Fibroblast of the conjunctiva (primary cell): ENCODE measurements at places on chromosomes 4 and X.

DNA sequence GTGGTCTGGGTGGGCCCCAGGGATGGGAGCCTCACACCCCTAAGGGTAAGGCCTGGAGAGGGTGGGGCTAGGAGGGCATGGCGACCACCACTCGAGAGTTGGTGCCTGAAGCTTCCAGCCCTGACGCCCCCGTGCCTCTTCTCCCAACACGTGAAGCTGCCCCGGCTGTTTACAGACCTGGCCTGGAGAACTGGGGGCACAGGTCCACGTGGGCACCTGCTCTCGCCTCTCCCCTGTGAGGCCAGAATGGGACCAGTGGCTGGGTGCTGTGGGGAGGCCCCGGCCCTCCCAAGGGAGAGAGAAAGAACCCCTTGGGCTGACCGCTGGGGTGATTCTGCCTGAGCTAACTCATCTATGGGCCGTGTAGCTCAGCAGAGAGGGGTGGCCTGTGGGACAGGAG lies 15.5 kb downstream of the NAT8L start:
- DNase-seq = no peak

DNA sequence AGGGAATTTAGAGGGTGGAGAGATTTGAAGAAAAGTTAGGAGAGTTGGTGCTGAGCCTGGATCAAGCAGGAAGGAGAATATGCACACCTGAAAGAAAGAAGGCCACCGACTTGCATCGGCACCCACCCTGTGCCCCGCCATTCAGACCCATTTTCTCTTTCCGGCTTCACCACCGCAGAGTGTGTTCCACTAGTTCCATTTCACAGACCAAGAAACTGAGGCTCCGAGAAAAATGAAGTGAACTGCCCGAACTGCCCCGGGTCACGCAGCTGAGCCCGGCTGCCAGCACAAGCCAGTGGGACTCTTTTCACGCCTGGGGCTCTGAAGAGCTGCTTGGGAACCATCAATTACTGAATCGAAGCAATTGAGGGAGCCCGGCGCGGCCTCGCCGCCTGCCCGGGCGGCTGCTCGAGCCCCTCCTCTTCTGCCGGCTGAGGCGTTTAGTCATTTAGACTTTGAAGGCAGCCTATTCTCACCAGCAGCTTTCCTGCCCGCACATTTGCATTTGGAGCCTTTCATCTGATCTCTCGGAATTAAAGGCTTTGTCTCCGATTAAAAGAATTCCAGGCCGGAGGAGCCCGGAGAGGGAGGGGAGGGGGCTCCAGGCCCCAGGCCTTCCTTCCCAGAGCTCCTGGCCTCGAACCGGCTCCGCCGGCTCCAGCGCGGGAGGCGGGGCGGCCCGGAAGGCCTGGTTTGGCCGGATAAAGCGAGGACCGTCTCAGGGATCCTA lies 140.2 kb upstream of the PJA1 start:
- no peak for DNase-seq

DNA sequence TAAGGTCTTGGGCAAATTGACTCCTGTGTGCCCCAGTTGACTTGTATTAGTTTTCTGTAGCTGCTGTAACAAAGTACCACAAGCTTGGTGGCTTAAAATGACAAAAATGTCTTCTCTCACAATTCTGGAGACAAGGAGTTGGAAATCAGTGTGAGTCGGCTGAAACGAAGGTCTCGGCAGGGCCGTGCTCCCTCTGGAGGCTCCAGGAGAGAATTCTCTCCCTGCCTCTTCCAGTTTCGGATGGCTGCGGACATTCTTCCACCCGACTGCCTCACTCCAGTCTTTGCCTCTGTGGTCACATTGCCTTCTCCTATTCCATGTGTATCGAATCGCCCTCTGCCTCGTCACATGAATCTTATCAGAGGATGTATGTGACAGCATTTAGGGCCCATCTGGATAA lies 66.0 kb upstream of the PHOX2B start:
- DNase-seq = no peak

DNA sequence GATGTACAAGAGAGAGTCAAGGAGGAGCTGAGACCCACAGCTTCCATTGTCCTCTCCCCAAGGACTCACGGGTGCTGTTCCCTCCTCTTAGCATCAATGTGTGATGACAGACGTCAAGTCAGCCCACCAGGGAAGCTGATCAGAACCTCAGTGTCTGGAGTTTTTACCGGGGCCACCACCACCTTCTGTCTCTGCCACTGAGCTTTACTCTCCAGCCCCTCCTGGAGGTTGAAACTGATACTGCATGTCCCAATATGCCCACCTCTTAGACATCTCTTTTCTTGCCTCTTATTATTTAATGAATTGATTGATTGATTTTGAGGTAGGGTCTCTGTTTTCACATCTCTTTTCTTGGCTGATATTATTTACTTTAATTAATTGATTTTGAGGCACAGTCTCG lies 10.3 kb upstream of the AKAP17A start:
- DNase-seq = no peak

- DNase-seq = no peak
These were observed 605.8 kb upstream of the TENM3 start for GRCh38 chr4:181637186-181638105.

- DNase-seq = no peak
These were observed 55.2 kb downstream of the CHST7 start for GRCh38 chrX:46628460-46629371.

DNA sequence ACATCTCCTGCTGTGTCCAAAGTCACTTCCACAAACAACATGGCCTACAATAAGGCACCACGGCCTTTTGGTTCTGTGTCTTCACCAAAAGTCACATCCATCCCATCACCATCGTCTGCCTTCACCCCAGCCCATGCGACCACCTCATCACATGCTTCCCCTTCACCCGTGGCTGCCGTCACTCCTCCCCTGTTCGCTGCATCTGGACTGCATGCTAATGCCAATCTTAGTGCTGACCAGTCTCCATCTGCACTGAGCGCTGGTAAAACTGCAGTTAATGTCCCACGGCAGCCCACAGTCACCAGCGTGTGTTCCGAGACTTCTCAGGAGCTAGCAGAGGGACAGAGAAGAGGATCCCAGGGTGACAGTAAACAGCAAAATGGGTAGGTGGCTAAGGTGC lies 123.9 kb downstream of the PDLIM5 start:
- DNase-seq = no peak

DNA sequence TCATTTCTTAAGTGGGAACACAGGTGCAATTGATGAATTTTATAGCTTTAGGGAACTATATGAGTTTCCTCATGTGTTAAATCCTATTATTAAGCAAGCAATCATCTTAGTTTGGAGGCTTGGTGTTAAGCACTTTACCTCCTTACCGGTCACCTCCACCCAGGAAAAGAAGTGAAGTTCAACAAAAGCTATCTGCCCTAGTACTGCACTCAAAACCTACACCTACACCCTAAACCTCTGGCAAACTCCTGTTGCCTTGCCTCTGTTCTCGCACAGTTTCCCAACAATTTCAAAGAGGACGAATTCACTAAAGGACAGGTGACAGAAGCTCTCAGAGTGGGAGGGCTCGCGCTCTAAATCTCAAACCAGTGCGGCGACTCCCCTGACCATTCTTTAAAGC lies 85.7 kb upstream of the TENT5D start:
- no peak for DNase-seq

DNA sequence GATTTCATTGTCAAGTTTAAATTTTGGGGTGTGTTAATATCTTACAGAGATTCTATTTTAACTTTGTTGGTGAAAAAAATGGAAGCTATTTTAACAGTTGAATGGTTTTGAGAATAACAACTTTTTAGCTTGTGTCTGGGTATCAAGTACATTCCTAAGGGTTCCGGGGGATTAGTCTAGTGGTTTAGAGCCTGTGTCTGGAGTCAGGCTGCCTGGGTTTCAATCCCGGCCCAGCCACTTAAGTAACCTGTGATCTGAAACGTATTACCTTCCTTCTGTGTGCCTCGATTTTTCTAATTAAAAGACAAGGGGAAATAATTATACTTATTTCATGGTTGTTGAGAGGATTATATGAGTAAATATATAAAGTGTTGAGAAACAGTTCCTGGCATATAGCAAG lies 288.6 kb upstream of the NR3C2 start:
- DNase-seq = no peak

DNA sequence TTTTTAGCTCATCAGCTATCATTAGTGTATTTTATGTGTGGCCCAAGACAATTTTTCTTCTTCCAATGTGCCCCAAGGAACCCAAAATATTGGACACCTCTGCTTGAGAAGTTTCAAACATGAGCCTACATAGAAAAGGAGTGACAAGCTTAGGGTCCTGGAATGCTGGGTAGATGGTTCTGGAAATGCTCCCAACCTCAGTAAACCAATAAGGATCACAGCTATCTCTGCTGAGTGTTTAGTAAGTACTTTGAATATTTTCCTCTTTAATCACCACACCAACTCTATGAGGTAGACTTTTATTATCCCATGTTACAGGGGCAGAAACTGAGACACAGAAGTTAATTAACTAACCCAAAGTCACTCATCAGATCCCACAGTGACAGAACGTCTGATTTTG lies 164.9 kb upstream of the KLF3 start:
- DNase-seq = no peak

DNA sequence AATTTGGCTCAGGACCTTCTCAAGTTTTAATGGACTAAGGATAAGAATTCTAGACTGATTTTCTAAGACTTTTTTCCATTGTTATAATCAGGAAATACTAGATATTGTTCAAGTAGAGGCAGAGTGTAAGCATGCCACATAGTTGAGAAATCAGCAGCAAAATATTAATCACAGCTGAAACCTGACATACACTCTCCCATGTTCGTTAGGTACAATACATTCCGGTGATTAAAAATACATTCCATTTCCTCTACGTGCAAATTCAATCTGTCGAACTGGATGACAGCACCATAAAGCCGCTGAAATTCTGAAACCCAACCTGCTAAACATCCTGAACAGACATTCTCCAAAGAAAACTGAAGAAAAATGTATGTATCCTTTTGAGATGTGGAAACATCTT lies 587.6 kb upstream of the DIPK2B start:
- no peak for DNase-seq

DNA sequence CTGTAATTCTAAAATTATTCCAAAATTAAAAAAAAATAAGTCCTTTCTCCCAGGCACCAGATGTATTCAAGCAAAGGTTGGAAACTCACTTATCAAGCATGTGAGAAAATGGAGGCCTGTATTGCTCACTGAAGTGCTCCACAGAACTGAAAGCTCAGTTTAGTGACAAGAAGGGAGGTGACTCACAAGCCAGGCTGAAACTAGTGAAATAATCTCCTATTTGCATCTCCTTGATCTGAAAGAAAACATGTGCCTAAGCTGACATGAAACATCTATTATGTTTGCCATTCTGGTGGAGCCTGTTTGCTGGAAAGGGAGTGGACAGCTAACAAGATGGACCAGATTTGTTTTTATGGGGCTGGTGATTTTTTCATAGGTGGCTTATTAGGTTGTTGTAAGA lies 54.0 kb upstream of the AMELX start:
- no peak for DNase-seq

DNA sequence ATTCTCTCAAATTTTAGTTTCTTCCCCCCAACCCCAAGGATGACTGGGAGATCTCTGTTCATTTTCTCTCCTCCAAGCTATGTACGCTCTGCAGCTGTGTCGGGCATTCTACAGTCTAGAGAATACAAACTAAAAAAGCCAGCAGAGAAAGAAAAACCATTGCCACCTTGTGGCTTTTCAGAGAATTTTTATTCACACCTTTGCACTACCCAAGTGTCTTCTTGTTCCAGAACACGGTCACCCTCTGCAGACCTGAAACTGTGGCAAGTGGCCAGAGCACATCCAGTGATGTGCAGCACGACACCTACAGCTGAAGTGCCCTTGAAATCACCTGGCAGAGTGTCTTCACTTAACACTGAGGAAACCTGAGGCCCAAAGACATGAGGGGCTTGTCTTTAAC lies 68.6 kb downstream of the CHST7 start:
- DNase-seq = no peak

- DNase-seq = no peak
These were observed 1.4 kb downstream of the DDX3X start for GRCh38 chrX:41335198-41335957.

- DNase-seq = no peak
These were observed 17.3 kb downstream of the TBC1D14 start for GRCh38 chr4:6926681-6927478.

- DNase-seq = no peak
These were observed at the start of gene LPAR4 for GRCh38 chrX:78747489-78747888. LPAR4 (plus strand) TSS chrX:78747720; CDS start chrX:78754870, 7,150 bp downstream.

- DNase-seq = no peak
These were observed 1531.2 kb downstream of the STIM2 start for GRCh38 chr4:28391877-28392276.

DNA sequence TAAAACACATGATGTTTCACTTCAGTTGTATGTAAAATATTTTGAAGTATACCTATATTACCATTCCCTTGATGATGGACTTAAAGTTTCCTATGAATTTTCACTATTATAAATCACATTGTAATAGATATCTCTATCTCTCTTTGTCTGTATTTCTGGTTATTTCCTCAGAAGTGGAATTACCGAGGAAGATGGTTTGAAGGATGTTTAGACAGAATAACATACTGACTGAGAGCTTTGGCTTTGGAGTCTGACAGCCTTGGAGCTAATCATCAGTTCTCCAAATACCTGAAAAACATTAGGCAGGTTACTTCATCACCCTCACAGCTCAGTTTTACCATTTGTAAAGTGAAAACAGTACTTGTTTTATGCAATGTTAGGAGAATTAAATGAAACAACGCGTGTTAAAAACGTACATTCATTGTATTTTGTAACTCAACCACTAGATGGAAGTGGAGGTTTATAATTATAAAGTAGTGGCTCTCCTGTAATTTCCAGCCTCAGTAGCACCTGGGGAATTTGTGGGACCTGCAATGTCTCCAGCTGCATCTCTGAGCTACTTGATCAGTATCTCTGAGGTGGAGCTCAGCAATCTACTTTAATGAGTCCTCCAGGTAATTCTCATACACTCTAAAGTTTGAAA lies 14.3 kb downstream of the JCHAIN start:
- no peak for DNase-seq

DNA sequence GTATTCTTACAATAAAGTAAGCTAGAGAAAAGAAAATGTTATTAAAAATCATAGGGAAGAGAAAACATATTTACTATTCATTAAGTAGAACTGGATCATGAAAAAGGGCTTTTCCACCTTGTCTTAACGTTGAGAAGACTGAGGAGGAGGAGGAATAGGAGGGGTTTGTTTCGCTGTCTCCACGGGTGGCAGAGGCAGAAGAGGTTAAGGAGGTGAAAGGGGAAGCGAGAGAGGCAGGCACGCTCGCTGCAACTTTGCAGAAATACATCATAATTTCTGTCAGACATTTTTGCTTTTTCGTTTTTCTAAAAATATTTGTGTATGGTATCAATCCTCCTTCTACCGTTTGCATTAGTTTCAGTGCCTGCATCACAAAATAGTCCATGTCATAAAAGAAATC lies 2375.1 kb upstream of the AGA start:
- DNase-seq = no peak

DNA sequence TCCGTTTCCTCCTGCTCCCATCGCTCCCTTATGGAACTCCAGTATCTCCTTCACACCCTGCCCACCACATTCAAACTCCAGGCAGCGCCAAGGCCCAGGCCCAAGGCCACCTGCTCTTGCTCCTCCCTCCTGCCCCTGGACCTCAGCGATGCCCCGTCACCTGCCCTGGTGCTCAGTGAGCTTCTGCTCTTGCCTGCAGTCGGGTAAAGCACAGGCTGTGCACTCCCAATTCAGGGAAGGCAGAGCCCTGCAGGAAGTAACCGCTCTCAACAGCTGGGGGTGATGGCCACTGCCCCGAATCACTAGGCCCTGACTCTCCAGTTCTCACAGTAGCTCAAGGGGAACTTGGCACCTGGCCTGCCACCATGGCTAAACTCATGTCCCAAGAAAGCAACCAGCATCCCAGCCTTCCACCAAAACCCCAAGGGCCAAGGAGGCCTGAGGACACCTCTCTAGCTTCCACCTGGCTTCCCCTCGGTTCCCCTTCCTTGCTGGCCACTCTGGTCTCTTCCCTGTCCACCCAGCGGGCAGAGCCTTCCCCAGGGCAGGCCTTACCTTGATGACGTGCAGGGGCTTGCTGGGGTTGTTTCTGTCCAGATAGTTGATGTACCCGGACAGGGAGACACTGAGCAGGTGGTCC lies 29.3 kb downstream of the WDR1 start:
- no peak for DNase-seq
